ENCODE measurements at places on chromosomes 2 and 18.

DNA sequence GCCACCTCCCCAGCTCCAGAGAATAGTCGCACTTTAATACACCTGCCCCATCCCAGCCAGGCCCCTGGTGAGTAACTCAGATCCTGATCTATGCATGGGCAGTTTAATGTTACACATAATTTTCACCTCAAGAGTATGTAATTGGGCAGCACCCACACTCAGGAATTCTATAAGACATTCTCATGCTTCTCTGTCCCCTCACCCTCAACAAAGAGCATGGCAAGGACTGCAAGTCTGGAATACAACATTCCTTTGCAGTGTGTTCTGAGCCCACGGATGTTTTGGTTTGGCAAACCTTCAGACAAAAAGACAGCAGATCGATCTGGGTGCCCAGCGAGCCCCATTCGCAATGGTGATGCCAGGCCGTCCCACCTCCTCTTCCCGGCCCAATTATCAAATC is 4.9 kb upstream of the SLC14A1 start:
- DNase-seq: no peak

- DNase-seq: no peak
Measured at GRCh38 chr2:101038455-101039255, 36.6 kb downstream of the RPL31 start.

- no peak for DNase-seq
Measured at GRCh38 chr2:219643788-219644398, 16.5 kb downstream of the SLC4A3 start.

DNA sequence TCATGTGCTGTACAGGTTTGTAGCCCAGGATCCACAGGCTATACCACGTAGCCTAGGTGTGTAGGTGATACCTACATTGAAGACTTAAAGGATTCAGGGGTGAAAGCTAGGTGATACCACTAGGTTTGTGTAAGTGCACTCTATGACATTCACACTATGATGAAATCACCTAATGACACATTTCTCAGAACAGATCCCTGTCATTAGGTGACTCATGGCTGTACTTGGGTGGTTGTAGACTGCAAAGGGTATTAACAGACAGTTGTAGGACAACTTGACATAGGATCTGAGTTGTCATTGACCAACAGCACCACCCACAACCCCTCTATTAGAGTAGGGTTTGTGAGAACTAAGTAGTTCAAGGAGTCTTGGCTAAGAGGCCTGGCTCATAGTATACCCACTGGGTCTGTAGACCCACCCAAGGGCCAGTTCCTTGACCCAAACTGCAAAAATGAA is 27.7 kb upstream of the SMCHD1 start:
- no peak for DNase-seq

Measured in stimulated activated CD8-positive, alpha-beta memory T cell treated with anti-CD3 and anti-CD28 coated beads, Interleukin-7, amount 100 ng/mL, for 1 hour (primary cell).